Cerebellum (tissue), 4 donors: ENCODE measurements at places on chromosomes 6 and 20.
A peak's percentile ranks its signal among the peaks of the same experiment; 100 is the strongest.

GRCh38 chr6:74689601-74690000 lies 516.3 kb downstream of the COL12A1 start:
- no peak for DNase-seq

- peak; percentile 38 for DNase-seq
Observed at GRCh38 chr6:142943711-142944123, 1.3 kb downstream of the HIVEP2 start.

- DNase-seq = no peak
Observed at GRCh38 chr6:168270274-168271172, 49.1 kb downstream of the DACT2 start.

DNA sequence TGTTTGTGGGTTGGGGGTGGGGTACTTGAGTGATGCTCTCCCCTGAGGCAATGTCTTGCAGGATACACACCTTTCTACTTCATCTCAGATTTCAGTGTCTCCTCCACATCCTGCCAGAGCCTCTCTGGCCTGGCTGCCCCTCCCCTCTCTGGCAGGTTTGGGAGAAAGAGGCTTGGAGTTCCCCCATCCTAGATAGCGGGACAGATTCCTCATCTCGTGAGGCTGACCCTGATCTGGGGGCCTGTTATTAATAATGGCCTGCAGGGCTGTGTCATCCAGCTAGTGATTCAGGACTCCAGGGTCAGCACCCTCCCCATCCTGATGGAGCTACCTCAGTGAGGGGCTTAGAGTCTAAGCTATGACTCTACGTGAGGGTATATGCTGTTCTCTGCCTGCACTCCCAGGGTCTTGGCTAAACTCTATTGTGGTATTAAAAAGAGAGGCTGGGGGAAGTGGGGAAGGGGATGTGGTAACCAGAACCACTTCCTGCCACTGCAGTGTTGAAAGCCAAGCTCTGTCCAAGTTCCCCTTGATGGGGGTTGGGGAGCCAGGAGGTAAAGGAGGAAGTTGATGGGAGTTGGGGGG lies 3.7 kb upstream of the MMP9 start:
- no peak for DNase-seq

DNA sequence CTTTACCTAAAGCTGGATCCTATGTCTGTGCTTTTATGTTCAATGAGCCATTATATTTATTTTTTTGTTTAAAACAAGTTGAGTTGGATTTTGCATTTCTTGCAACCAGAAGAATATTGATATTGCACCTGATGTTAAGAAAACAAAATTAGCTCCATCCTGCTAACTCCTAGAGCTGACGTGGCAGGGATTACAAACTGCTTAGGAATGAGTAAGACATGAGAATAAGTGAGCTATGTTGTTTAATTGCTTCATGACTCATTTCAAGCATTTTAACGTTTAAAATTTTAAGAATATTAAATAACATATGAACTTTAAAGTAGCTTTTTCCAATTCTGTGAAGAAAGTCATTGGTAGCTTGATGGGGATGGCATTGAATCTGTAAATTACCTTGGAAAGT lies 663.5 kb downstream of the EPM2A start:
- DNase-seq = no peak

DNA sequence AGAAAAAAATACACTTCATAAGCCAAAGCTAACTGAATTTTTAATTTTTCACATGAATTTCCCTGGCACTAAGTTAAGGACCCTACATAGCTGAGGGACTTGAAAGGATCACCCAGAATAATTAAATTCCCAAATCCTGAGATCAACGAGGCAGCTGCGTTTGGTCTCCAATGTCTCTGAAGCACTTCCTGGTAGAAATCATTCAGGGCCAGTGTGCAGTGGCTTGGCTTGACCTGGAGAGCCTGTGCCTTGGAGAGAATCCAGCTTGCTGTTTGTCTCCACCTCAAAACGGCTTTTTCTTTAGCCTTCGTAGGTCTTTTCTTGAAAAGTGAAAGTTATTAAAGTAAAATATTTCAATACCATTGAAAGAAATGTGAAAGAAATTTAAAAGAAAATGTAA lies 92.4 kb downstream of the SMOC2 start:
- DNase-seq = no peak

- no peak for DNase-seq
Observed at GRCh38 chr20:13149371-13150105, 71.5 kb upstream of the ISM1 start.

DNA sequence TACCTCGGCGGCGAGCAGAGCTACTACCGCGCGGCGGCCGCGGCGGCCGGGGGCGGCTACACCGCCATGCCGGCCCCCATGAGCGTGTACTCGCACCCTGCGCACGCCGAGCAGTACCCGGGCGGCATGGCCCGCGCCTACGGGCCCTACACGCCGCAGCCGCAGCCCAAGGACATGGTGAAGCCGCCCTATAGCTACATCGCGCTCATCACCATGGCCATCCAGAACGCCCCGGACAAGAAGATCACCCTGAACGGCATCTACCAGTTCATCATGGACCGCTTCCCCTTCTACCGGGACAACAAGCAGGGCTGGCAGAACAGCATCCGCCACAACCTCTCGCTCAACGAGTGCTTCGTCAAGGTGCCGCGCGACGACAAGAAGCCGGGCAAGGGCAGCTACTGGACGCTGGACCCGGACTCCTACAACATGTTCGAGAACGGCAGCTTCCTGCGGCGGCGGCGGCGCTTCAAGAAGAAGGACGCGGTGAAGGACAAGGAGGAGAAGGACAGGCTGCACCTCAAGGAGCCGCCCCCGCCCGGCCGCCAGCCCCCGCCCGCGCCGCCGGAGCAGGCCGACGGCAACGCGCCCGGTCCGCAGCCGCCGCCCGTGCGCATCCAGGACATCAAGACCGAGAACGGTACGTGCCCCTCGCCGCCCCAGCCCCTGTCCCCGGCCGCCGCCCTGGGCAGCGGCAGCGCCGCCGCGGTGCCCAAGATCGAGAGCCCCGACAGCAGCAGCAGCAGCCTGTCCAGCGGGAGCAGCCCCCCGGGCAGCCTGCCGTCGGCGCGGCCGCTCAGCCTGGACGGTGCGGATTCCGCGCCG lies 994 bp downstream of the FOXC1 start:
- no peak for DNase-seq

GRCh38 chr6:113644861-113645575 lies 212.1 kb upstream of the MARCKS start:
- DNase-seq = no peak

GRCh38 chr6:11538052-11538818 lies 686 bp downstream of the TMEM170B start:
- DNase-seq = peak; percentile 34

GRCh38 chr6:79718509-79719247 lies 87.5 kb downstream of the SH3BGRL2 start:
- DNase-seq = no peak

- no peak for DNase-seq
Observed at GRCh38 chr20:39326050-39326449, 363.9 kb downstream of the DHX35 start.

- no peak for DNase-seq
Observed at GRCh38 chr20:21047981-21048380, 58.2 kb downstream of the LINC00237 start.

DNA sequence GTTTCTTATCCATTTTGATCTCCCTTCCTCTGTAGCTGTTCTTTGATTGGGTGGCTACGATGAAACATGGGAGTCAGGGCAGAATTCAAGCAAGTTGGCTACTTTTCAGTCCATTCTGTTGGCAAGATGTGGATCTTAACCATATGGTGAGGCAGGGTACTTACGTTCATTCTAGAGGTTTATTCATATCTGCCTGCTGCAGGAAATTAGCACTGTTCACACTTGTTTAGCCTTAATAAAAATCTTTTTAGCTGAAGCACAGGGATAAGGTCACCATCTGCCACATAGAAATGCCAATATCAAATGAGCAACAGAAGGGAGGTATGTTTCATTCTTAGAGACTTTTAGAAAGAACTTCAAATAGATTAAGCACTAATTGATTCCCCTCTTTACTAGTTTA lies 83.9 kb downstream of the GRIK2 start:
- DNase-seq = peak; percentile 72

DNA sequence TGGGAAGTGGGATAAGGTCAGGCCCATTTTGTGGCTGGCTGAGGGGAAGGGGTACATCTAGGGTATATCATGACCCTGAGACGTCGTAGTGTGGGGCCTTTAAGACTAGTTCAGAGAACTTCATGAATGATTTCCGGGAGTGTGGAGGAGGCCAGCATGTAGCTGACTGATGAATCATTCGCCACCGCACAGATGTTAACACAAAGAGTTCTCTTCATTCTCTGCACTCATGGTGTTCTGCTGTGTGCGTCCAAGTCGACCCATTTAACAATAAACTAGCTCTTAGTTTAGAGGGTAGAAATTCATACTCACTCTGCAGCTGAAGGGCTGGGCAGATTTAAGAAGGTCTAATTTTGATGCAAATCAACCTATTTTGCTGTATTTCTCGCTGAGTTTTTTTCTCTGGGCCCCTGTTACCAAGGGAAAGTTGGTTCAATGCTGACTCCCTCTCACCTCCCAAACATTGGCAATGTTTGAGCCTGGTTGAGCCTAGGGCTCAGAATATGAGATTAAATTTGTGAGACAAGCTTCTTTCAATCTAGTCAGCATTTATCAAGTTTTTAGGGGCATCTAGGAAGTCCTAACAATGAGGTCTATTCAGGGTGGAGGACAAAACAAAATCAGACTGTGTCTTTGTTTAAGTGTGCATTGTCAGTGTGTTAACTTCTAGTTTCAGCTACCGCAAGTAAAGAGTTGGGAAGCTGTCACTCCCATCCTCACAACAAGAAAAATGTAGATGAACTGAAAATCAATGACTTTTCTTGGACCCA lies 106.8 kb upstream of the CBLN4 start:
- no peak for DNase-seq

- no peak for DNase-seq
Observed at GRCh38 chr6:45617441-45617840, 239.7 kb upstream of the SUPT3H start.

DNA sequence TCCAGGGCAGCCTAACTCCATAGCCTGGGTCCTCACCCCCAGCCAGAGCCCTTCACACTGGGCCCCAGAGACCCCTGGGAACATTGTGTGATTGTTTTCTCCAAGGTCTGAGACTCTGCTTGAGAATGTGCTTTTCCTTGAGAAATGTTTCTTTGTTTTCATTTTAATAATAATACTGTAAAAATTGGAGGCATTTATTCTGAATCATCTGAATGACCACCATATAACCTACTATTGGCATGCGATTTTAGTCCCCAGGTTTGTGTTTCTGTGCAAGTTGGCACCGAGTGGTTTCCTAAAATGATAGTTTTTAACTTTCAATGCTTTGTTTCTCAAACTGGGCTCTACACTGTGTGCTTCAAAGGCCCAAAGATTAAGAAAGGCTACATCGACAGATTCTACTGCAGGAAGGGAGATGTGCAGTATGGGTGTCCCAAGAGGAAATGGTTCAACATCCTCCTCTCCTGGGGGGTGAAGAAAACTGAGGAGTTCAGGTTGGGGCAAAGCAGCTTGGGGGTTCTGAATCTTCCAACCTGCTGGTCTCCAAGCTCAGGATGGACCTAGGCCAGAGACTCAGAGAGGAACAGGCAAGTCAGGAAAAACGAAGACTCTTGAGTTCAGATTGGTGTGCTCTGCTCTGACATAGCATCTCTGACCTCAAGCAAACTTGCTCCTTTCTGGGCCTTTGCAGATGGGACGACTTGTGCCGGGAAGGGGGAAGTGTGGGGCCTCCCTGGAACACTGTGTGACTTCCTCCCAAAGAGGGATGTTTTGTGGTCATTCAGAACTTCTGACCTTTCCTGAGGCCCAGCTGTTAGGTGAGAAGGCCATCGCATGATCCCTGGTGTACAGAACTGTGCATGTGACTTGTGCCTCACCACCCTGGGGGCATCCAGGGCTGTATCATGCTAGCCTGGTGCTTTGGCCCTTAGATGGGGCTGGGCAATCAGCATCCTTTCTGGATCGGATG lies 31.0 kb downstream of the DAAM2 start:
- no peak for DNase-seq

DNA sequence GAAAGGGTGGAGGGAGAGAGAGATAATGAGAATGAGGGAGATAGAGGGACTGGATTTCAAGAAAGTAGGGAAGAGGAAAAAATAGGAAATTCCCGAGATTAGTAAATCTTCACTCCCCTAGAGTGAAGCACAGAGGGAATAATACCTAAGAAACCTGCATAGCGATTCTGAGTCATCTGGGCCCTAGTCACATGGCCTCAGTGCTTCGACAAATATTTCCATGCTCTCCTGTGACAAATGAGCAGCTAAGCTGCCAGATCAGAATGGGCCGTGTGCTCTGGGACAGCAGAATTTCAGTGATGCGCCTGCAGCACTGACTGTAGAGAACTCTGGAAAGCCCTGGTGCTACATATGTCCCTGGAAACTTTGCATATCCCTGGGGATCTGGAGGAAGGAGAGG lies 48.6 kb upstream of the GRIK2 start:
- DNase-seq = no peak

- DNase-seq = no peak
Observed at GRCh38 chr6:111520524-111520923, 37.5 kb upstream of the REV3L start.

- no peak for DNase-seq
Observed at GRCh38 chr6:117232196-117232595, 33.2 kb upstream of the VGLL2 start.

DNA sequence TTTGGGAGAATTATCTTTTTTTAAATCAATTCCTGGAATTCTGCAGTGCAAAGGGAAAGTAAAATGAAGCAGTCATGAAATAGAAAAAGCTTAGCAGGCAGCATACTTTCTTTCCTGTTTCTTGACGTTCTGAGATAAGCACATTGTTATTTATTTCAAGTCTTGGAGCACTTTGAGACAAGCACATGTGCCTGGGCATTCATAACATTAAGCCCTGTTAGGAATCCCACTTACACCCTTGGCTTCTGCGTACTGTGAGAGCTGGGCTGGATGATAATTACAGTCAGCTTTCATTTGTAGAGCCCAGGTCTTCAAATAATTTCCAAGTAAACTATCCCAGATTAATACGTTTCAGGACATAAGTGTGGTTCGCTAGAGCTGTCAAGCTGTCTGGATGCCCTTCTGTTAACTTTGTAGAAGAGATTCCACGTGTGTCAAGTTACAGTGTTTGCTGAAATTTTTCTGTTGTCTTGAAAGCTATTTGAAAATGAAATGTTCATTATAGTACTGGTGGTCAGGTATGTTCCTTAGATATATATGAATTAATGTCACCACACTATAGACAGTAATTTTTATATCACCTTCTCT lies 8.9 kb downstream of the FARS2 start:
- DNase-seq = no peak

DNA sequence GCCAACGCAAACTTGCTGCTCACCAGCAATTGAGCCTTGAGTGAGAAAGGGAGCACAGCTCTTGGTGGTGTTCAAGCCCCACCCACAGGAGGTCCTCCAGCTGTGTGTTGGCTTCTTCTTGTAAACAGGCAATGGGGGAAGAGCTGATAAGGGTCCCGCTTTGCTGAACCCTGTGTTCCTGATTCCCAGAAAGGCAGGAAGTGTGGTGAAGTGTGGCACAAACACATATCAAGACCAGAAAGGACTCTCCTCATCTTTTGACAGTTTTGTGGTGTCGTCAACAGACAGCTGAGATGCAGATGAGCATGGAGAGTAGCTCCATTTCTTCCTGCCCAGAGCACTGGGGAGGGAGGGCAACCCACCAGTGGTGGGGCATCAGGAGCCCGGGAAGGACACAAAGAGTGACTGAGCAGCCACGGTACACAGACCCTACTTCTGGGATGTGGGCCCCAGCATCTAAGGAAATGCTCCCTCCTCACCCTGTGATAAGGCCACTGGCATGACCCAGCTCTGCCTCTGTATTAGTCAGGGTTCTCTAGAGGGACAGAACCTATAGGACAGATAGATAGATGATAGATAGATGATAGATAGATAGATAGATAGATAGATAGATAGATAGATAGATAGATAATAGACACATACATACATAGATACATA lies 188.9 kb upstream of the TAB2 start:
- no peak for DNase-seq

GRCh38 chr6:117976030-117976651 lies 69.1 kb downstream of the SLC35F1 start:
- peak; percentile 41 for DNase-seq

- DNase-seq = peak; percentile 35
Observed at GRCh38 chr20:14919501-14920081, 582.2 kb upstream of the FLRT3 start.
